Left cardiac atrium (tissue), 4 donors: ENCODE measurements at places on chromosomes 6 and 20.

GRCh38 chr20:52983726-52984450 is 11.7 kb downstream of the TSHZ2 start:
- DNase-seq, result no peak

- no peak for DNase-seq
These were observed 30.4 kb upstream of the ENTPD6 start for GRCh38 chr20:25165128-25165527.

GRCh38 chr6:8659404-8660189 is 224.3 kb upstream of the SLC35B3 start:
- no peak for DNase-seq

- peak; percentile 77 for DNase-seq
These were observed 2.8 kb upstream of the DIDO1 start for GRCh38 chr20:62929051-62929538.

DNA sequence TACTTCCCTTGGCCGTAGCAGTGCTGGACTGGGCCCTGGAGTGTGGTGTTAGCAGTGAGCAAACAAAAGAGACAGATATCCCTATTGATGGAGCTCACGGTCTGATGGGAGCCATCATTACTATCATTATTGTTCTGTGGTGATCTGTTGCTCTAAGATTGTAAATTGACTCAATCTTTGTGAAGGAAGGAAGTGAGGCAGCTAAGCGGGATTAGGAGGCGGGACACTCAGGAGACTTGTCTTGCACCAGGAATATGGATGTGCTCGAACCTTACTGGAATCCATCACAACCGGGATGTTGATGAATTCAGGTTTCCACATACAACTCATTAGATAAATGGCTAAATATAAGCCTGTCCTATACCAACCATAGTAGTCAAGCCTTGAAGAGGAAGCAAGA is 25.5 kb upstream of the FAM50B start:
- no peak for DNase-seq

DNA sequence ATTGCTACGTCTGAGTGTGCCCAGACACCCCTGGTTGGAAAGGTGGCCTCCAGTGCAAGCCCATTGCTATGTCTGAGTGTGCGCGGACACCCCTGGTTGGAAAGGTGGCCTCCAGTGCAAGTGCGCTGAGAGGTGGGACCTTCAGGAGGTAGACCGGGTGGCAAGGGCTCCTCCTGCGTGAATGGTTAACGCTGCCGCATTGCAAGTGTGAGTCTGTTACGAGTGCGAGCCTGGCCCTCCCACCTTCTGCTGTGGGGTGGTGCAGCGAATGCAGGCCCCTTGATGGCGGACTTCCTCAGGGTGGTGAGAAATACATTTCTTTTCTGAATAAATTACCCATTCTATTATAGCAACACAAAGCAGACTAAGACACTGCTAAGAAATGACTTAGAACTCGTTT is 208.8 kb downstream of the DLL1 start:
- peak; percentile 18 for DNase-seq

DNA sequence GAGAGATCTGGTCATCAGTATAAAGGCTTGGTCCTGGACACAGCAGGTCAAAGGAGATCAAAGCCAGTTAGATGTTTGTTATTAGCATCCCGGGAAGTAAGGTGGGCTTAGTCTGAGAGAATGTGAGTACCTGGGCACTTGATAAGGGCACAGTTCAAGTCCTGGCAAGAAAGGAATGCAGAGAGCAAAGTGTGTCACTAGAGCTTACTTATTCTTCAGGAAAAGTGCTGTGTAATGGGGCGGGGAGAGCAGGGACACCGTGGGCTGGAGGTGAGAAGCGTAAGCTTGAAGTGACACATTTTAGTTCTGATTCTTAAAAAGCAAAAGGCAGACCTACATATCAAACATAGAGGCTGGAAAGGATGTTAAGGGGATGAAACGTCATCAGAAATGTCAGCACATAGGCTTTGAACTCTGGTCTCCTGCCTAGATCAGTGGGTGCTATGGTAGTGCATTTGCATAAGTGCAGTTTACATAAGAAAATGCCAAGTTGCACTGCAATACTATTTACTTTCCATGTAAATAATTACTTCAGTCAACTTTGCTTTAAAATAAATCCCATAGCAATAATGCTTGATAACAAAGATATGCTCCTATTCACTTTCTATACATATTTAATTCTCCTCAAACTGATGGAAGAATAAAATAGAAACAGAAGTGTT is 2.6 kb downstream of the SAMD5 start:
- no peak for DNase-seq

DNA sequence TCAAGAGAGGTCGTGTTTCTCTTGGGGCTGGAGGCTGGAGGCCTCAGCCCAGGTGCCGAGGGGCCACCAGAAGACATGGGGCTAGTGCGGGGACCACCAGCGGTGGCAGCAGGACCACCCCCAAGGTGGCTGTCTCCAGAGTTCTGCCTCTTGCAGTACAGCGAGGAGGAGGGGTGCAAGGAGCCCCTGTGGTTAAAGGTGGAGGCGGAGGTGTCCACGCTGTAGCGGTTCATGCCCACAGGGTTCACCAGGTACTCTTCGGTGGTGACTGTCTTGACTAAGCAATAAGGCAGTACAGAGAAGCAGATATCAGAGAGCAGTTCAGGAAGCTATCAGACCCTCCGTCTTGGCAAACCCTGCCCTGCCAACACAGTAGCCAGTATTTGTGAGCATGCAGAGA is 103.4 kb downstream of the SCML4 start:
- DNase-seq, result no peak

DNA sequence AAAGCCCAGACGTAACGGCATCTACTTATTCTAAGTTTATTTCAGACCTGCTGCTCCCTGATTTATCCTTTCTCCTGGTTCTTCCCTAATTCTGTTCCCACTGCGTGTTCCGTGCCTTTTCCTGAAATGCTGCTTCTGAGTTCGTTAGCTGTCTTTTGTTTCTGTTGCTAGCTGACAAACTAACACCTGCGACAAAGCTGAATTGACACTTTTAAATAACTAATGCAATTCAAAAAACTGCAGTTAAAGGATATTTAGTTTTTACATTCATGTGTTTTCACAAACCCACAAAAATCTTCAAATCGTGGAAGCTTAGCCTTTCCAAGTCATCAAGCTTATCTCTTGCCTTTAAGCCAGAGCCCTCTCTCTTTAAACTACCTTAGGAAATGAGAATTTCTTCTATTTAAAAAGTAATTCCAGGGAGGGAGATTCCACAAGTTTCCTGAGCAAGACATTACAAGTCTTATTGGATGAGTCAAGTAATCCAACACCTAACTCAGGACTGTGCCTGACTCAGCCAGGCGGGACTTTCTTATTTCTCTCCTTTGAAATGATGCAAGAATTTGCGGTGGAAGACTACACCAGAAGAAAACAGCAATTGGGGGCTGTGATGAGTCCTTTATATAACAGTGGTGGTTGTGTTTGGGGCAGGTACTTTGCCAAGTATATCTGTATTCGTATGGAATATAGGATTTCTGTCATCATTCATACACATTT is 6.3 kb downstream of the ADTRP start:
- no peak for DNase-seq

DNA sequence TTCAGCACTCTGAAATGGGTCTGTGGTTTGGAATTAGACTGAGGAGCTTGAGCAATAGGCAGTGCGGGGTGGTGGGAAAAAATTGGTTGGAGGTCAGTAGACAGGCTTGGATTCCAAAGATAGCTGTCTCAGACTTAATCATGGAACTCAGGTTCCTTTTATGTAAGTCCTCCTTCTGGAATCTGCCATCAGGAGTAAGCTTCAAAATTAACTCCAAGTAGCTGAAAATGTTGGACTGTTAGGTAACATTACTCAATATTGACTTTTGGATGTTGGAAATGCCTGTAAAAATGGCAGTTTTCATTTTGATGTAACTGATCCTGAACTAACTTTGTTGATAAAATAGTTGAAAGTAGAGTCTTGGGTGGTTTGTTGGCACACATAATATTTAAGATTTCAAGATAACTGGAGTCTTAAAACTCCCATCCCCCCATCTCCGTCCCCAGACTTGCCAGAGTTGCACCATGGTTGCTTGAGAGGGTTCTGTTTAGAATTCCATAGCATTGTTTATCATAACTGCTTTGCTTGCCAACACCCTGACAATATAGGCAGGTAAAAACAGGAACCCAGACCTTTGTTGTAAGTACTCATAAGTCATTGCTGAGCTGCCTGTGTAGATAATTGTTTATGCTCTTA is 83.0 kb downstream of the PHF20 start:
- DNase-seq, result no peak

- DNase-seq, result no peak
These were observed 70.7 kb upstream of the TAB2 start for GRCh38 chr6:149246691-149247384.

- DNase-seq, result no peak
These were observed 129.4 kb upstream of the AFDN start for GRCh38 chr6:167697316-167697715.

DNA sequence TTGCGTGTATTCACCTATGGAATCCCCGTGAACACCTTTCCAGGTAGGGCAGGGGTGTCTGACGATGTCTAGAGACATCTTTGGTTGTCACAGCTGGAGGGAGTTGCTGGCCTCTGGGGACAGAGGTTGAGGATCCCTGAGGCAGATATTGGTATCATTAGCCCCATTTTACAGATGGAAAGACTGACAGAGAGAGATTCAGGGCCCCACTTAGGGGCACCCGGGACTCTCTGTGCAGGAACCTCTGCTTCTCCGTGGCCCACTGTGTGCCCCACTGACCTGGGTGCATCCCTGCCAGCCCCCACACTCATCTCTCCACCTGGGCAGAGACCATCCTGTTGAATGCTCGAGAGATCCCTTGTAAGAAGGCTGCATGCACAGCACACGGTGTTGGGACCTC is 111.2 kb downstream of the EDN3 start:
- DNase-seq, result no peak

DNA sequence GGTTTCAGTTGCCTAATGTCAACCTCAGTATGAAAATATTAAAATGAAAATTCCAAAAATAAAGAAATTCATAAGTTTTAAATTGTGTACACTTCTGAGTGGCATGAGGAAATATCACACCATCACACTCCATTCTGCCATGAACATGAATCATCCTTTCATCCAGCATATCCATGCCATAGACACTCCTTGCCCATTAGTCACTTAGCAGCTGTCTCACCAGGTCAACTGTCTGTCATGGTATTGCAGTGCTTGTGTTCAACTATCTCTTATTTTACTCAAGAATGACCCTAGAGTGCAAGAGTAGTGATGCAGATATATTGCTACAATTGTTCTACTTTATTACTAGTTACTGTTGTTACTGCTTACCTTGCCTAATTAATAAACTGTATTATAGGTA is 712.4 kb downstream of the EPHA7 start:
- DNase-seq, result no peak

- no peak for DNase-seq
These were observed 409.5 kb upstream of the AGPAT4 start for GRCh38 chr6:161683400-161683799.

- no peak for DNase-seq
These were observed 2.6 kb upstream of the MUC22 start for GRCh38 chr6:31007694-31008093.

- no peak for DNase-seq
These were observed 201.0 kb upstream of the FOXQ1 start for GRCh38 chr6:1110941-1111349.

DNA sequence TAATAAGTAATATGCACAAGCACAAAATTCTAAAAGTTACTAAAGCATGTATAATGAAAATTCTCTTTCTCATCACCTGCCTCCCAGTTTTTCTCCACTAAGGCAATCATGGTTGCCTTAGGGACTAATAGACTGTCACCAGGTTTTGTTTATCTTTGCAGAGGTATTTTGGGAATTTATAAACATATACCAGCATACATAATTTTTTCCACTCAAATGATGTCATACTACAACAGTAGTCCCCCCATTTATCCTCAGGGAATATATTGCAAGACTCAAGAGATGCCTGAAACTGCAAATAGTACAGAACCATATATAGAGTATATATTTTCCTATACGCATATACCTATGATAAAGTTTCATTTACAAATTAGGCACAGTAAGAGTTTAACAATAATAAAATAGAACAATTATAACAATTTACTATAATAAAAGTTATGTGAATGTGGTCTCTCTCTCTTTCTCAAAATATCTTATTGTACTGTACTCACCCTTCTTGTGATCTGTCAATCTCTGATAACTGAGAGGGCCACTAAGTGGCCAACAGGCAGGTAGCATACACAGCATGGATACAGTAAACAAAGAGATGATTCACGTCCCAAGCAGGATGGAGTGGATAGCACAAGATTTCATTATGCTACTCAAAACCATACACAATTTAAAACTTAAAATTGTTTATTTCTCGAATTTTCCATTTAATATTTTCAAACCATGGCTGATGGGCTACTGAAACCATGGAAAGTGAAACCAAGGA is 19.7 kb downstream of the RBL1 start:
- no peak for DNase-seq

GRCh38 chr6:144816936-144817335 is 531.8 kb downstream of the UTRN start:
- no peak for DNase-seq

DNA sequence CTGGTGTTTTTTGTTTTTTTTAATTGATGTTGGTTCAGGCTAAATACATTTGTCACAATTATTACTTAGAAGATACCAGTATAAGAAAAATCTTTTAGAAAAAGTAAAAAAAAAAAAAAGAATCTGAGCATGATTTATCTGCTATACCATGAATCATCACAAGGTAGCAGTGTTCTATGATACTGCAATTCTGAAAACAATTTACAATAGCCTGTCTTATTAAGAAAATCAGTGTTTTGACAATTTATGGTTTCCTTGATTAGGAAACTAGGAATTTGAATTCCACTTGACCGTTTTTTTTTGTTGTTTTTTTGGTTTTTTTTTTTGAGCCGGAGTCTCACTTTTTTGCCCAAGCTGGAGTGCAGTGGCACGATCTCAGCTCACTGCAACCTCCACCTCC is 9.3 kb upstream of the MAK start:
- DNase-seq, result no peak

- DNase-seq, result no peak
These were observed 10.4 kb upstream of the DDO start for GRCh38 chr6:110425816-110426215.

GRCh38 chr20:50883856-50884255 is 47.4 kb downstream of the ADNP start:
- DNase-seq, result no peak

GRCh38 chr6:71649915-71650314 is 236.4 kb upstream of the RIMS1 start:
- DNase-seq, result no peak

- DNase-seq, result no peak
These were observed 86.2 kb downstream of the TFAP2C start for GRCh38 chr20:56715309-56715708.

- DNase-seq, result no peak
These were observed 21.4 kb downstream of the ARFGEF3 start for GRCh38 chr6:138182939-138183789.

DNA sequence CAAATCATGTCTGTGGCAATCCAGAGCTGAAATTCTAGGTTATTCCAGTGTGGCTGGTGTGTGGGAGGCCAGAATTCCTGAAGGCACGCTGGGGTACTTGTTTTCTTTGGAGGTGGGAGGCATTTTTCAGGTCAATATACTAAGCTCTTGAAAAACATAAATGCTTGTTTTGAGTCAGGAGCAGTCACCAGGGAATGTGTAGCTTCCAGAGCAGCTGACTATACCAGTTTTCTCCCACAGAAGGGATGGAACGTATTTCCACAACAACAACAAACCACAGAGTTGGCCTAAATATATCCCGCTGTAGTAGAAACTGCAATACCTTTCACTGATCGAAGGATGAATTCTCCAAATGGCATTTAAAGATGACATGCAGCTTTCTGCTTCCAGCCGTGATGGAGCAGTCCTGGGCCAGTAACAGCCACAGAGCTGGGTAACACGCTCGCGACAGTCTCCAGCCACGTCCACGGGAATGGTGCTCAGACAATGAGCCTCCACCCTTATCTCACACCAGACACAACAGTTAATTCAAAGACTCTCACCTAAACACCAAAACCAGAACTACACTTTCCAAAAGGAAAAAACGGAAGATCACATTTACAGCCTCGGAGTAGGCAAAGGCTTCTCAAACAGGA is 23.2 kb downstream of the CHRNA4 start:
- no peak for DNase-seq
